ENCODE measurements at places on chromosomes 5 and 9. TPM values are rescaled to one million over a fixed set of nuclear protein-coding genes. Genes with fewer than 3 reads are reported as not detected.

Gene FAM219A
- 18.9 TPM for total RNA-seq

Gene SOHLH1
- not detected for total RNA-seq

Gene EQTN
- total RNA-seq = not detected

Gene MYMK
- total RNA-seq = not detected
